Sciatic nerve (tissue), 2 donors: ENCODE measurements at places on chromosomes 4 and X. TPM values are rescaled to one million over a fixed set of nuclear protein-coding genes. Genes with fewer than 3 reads are reported as not detected.

Gene CACNA1F
- 0.22 TPM for total RNA-seq

Gene COX7B2
- total RNA-seq = not detected

- DNase-seq = no peak
Measured at GRCh38 chr4:154399259-154399974, 92.2 kb downstream of the DCHS2 start.

DNA sequence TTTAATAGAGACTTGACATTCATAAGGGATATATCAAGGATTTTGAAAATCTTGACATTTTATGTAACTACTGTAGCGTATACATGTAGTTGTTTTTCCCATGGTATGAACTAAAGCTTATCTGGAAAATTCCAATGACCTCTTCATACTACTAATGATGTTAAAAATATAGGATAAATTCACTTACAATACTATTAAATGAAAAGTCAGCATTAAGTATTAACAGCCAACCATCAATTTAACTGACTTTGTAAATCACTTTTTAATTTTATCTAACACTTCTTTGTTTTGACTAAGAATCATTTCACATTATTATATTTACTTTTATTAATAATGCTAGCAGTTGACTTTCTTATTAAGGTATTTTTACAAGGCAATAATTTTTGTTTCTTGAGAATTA lies 34.2 kb downstream of the DCK start:
- no peak for DNase-seq

DNA sequence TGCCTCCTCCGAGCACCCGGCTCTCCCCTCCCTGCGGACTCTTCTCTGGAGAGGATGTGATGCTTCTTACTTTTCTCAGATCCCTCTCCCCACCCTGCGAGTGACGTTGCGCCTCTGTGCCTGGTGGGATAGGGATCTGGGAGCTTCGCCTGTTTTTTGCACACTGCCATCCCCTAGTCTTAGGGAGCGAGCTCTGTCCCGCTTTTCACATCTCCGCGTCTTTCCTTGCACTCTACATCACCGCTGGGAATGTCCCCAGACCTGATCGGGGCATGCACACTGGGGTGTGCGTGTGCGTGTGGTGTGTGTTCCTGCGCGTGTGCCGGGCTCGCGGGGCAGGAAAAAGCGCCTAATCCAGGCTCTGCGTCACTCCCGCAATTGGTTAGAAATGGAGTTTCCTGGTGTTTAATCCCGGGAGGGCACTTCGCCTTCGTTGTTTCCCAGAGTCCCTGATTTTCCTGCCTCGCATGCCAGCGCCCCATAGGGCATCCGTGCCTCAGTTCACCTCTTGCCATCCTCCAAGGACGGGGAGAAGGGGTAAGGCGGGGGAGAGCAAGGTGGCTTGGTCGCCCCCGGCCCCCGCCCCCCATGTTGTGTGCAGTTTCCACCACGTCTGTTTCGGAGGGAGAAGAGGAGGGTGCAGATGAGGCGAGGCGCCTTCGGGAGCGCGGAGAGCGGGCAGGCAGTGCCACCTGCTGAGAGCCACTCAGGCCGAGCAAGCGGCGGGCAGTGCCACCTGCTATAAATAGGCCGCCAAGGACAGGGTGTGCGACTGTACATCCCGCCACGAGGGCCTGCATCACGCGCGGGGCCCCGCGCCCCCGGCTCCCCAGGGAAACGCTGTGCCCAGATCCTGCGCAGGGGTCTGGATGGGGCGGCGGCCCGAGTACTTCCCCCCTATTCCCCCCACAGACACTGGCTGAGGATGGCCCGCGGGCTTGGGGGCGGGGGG lies 759 bp upstream of the TBC1D1 start:
- peak; percentile 68 for DNase-seq

Gene GDPD2
- total RNA-seq = 0.22 TPM

- no peak for DNase-seq
Measured at GRCh38 chrX:122272011-122272410, 912.1 kb upstream of the GRIA3 start.

Gene MAGEA9B
- total RNA-seq = not detected

DNA sequence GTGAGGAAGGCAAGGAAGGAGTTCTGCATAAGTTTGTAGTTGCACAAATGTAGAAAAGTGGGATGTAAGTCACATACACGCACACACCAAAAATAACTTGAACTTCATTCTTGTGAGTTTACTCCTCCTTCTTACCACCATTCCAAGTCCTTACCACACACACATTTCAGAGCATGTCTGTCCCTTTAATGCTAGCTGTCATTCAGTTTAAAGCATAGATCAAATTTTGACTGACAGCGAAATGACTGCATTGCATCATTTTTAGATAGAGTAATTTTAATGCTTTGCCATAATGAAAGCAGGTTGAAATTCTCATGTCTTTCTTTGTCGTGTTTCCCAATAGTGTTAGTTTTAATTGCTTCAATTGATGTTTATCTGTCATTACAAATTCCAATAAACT lies 629.6 kb upstream of the HTR2C start:
- no peak for DNase-seq

Gene CYP4V2
- total RNA-seq = 42.0 TPM

Gene ZAR1
- total RNA-seq = not detected

- DNase-seq = no peak
Measured at GRCh38 chr4:145709843-145710242, 29.9 kb downstream of the C4orf51 start.

- no peak for DNase-seq
Measured at GRCh38 chr4:145819101-145819852, 119.3 kb downstream of the ZNF827 start.

Gene NAP1L5
- total RNA-seq = 7.9 TPM

DNA sequence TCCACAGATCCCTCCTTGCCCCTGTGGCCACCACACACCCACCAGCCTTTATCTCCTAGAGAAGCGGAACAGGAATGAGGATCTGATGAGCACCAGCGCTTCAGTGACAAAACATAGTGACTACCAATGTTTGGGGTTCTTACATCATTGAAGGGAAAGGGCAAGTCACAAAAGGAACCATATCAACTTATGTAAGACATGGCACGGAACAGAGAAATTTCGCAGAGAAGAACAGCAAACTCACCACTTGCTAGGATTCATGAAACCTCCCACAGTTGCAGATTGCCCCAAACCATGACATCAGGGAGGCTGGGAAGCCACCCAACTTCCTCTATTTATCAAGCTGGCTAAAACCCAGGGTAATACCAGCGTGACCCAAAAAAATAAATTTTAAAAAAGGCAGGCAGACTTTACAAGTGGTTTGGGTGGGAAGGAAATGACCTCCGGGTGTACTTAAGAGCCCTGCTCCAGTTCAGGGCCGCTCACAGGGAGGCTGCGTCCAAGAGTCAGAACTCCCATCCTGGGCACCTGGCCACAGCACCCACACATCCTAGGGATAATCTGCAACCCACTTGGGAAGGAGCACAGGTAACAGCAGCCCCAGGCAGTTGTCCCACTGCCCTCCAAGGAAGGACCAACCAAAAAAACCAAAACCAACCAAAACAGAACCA lies 36.0 kb downstream of the ADGRG2 start:
- DNase-seq = no peak

- DNase-seq = no peak
Measured at GRCh38 chr4:22695029-22695428, 2.3 kb downstream of the GBA3 start.

GRCh38 chr4:21514022-21514694 lies 434.4 kb downstream of the KCNIP4 start:
- DNase-seq = no peak

DNA sequence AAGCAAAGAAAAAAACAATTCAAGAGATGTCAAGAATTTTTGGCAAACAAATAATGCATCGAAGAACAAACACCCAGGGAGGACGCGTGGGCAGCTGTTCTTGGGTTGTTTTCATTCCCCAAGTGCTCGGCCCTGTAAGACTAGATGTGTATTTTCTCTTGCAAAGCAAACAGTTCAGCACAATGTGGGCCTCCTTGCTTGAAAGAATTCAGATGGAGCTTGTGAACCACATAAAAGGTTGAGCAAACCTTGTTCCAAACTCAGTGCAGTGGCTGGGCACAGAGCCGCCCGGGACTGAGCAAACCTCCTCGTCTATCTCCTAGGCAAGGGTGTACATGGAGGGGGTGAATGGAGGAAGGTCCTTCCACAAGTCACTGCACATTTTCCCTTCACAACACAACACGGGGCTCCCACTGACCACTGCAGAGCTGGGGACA lies 82.4 kb downstream of the HTRA3 start:
- DNase-seq = peak; percentile 54

Gene LETM1
- 37.9 TPM for total RNA-seq

GRCh38 chrX:57822818-57823217 lies 87.4 kb downstream of the ZXDA start:
- no peak for DNase-seq

Gene IL21
- total RNA-seq = not detected

DNA sequence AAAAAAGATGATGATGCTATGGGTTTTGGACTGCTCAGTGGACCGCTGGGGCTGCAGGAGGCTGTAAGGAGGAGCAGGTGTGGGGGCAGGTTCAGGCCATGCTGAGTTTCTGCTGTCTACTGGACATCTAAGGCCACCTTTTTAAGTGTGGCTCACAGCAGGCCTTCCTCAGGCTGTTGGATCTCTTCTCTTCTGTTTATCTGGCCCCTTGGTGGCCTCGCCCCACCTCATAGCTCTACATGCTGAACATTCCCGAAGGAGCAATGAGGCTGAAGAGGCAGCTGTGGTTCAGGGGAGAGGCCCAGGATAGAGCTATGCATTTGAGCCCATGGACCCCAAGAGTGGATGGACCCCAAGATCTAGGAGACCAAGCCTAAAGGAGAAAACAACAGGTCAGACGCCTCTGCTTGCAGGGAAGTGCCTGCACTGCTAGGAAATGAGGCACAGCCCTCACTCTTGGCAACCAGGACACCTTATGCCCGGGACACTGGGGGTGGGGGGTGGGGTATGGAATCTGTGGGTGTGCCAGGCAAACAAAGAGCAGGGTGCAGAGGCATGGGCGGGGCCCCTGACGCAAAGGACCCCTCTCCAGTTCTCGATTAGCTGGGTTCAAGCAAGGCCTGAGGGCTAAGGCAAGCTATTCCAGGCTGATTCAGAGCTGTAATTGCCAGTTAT lies 168.9 kb downstream of the BCOR start:
- DNase-seq = no peak

GRCh38 chr4:74933562-74934015 lies 673 bp downstream of the PARM1 start:
- no peak for DNase-seq

DNA sequence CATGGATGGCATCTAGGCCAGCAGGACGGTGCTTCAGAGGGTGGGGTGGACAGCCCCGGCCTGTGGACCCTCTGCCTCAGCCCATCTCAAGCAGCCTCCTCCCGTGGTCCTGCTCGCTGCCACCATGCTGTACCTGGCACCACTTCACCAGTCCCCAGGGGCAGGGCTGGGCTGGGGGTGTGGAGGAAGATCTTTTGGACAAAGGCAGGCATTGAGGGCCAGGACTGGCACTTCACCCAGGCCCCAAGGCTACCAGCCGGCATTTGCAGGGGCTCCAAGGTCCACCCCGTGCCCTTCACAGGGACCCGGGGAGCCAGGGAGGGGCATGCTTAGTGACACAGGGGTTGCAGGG lies 713 bp downstream of the PLXNB3 start:
- DNase-seq = no peak

- DNase-seq = no peak
Measured at GRCh38 chr4:76556452-76556851, 121.4 kb downstream of the SHROOM3 start.

Gene MSANTD1
- 1.8 TPM for total RNA-seq

DNA sequence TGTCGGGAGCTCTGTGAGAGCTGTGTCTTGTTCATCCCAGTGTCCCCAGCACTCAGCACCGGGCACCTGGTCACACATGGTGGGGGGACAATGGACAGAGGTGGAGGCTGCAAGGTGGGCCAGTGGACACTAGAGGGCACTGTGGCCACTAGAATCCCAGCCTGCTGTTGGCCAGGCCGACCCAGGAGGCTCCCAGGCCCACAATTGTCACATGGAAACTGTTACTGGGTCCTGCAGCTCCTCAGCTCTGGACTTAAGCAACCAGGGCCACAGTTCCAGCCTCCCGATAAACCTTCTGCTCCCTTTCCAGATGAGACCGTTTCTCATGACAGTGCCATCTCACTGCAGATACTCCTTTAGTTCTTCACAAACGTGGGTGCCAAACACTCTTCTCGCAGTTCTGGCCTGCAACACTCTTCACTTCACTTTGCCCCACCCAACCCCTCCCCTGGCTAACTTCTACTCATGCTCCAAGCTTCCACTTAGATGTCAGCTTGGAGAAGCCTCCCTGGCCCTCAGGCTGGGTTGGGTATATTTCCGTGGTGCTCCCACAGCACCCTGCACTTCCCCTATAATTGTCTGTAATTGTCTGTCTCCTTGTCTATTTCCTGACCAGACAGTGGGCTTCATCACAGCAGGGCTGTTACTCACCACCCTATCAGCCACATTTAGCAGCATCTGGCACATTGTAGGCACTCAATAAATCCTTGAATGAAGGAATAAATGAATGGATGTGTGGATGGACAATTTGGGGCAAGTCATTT lies 3.5 kb upstream of the IQSEC2 start:
- DNase-seq = peak; percentile 80

Gene TMPRSS11D
- total RNA-seq = not detected

- no peak for DNase-seq
Measured at GRCh38 chr4:14446311-14446710, 556.0 kb upstream of the CPEB2 start.

Gene UFSP2
- 38.9 TPM for total RNA-seq

- DNase-seq = no peak
Measured at GRCh38 chrX:46376246-46376885, 168.9 kb downstream of the ZNF674 start.

Gene SERTM2
- total RNA-seq = 0.76 TPM

GRCh38 chrX:133864236-133864635 lies 121.2 kb downstream of the GPC3 start:
- no peak for DNase-seq

DNA sequence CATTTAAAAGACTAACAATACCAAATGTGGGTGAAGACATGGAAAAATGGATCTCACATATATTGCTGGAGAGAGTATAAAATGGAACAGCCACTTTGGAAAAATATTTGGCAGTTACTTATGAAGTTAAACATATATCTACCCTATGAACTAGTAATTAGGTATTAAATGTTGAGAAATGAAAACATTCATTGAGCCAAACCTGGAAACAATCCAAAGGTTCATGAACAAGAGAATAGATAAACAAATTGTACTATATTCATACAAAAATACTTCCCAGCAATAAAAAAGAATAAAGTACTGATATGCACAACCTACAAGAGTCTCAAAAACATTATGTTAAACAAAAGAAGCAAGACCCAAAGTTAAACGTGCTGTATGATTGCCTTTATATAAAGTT lies 4.0 kb upstream of the EGF start:
- DNase-seq = no peak

GRCh38 chrX:10112510-10112909 lies 44.3 kb upstream of the CLCN4 start:
- DNase-seq = no peak

- DNase-seq = no peak
Measured at GRCh38 chrX:70921709-70922352, 9.1 kb downstream of the SLC7A3 start.

Gene ZNF711
- 3.6 TPM for total RNA-seq

DNA sequence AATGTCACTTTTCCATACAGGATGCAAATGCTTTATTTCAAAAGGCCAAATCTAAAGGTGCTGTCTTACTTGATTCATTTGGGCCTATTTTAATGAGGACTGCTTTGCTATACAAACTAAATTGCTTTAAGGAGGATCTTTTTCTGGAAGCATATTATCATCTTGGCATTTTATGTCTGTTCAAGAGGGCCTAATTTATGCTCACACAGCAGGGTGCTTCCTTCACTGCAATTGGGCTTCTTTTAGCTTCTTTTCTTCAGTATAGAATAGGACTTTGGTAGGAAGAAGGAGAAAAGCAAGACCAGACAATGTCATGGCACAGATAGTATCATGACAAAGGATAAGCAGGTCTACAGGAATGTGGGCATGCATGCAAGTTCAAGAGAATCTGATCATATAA lies 222.4 kb upstream of the ANKRD50 start:
- no peak for DNase-seq

- no peak for DNase-seq
Measured at GRCh38 chr4:20248155-20248558, 3.5 kb upstream of the SLIT2 start.
